ENCODE measurements at places on chromosomes 2 and 18. TPM values are rescaled to one million over a fixed set of nuclear protein-coding genes. Genes with fewer than 3 reads are reported as not detected.

GRCh38 chr2:72139471-72139873 lies 8.2 kb downstream of the CYP26B1 start:
- DNase-seq: no peak

DNA sequence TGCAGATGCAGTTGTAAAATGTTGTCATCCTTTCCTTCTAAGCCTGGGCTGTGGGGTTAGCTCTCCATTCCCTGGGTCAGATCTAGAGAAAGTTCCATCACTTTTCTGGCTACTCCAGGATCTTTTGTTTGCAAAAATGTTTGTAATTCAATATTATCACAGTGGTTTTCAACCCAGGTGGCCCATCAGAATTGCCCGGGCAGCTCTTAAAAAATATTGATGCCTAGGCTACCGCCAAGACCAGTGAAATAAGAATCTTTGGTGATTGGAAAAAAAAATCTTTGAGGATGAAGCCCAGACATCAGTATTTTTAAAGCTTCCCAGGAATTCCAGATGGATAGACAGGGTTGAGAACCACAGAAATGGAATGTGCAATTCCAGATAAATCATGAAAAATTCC lies 232.5 kb upstream of the SPRED2 start:
- no peak for DNase-seq

DNA sequence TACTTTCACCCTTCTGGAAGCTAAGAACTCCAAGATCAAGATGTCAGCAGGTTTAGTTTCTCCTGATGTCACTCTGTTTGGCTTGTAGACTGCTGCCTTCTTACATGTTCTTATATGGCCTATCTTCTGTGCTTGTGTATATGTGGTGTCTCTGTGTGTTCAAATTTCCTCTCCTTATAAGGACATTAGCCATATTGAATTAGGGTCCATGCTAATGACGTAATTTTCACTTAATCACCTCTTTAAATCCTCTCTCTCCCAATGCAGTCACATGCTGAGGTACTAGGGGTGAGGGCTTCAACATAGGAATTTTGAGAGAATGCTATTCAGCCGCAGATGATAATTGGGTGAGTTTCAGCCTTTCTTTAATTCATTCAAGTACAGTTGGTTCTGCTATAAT lies 458.3 kb upstream of the SYT4 start:
- DNase-seq: no peak

DNA sequence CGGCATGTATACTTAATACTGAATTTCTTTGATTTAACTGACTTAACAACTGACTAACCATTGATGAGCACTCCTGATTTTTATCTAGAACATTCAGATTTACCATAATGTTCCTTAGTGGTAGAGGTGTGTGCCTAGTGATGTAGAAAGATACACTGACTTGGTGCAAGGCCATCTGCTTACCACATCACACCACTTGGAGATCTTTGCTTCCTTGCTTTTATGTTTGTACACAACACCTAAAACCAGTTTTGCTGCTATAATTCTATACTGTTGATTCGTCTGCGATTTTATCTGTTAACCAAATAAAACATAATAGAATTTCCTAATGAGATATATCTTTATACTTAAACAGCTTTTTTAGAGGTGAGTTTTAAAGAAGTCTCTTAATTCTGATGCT lies 3.9 kb upstream of the FARP2 start:
- DNase-seq: no peak

DNA sequence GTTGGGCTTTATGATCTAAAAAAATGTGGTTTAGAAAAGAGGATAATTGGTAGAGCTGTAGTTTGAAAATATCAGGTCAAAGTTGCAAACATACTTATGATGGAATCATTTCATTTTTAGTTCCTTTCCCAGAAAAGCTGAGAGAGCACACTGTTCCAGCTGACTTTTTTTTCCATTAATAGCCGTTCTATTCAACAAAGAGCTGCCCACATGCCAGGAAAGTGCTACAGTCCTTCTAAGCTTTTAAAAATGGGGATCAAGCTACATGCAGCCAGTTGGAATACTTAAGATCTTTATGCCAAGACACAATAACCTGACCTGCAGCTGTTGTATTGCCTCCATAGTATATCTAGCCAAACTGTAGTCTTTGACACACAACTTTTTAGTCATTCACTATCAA lies 111.5 kb downstream of the GALNT3 start:
- peak; percentile 33 for DNase-seq

- no peak for DNase-seq
Observed at GRCh38 chr2:180231015-180231414, 223.9 kb upstream of the CWC22 start.

GRCh38 chr2:202104286-202104870 lies 31.3 kb downstream of the KIAA2012 start:
- DNase-seq: peak; percentile 52

DNA sequence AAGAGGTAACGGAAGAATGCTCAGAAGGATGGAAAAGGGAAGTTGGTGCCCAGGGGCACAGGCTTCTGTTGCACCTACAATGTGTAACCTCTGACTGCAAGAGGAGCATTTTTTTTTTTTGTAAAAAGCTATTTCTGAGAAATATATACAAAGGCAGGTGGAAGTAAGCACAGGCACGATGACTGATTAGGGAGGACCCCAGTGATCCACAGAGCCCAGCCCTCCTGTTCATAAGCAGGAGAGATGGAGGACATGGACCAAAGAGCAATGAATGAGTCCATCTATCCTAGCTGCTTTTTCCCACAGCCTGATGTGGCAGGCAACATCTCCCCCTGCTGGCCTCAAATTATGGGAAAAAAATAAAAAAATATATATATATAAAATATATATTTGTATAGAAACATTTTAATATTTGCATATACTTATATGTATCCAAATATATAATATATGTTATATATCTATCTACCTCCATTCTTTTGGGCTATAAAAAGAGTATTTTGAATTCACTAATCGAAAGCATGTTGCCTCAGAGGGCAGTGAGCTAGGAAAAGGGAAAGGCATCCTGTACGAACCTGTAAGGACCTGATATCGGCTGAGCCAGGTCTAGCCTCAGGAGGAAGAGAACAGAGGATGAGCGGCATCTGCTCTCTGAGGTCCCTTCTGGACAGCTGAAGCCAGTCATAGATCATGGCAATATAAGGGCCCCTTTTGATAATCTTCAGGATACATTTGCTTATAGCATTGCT lies 166.0 kb upstream of the STK17B start:
- DNase-seq: no peak

Gene ANKAR
- polyA plus RNA-seq: 22.1 TPM

DNA sequence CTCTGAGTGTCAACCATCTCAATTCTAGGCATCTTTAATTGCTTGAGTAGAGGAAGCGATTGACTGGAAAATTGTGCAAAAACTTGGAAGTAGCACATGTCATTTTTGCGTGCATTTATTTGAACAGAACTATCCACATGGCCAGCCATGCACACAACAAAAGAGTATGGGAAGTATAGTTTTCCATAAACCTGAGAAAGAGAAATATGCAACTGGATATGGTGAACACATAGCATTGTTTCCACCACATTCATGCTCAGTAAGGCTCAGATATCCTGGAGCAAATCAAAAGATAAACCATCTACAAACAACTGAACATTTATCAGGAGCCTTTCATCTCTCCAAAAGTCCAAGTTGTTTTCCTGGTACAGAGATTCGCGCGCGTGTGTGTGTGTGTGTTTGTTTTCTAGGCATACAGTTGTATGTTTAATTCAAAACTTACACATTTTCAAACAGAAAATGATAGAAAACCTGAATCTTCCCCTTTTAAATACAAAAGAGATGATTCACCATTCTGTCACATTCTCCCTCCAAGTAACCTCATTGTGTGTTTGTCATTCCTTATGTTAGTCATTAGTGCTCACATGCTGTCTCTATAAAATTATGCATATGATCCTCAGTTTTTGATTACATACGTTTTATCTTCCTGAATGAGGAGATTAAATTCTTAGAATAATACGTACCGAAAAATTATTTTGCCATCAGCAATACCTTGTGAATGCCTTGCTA lies 780.4 kb upstream of the NRXN1 start:
- DNase-seq: no peak

Gene CIB4
- polyA plus RNA-seq: 30.6 TPM

Gene EFR3B
- polyA plus RNA-seq: 3.0 TPM

All from testis (tissue), 5 donors.